Tibial nerve (tissue), 4 donors: ENCODE measurements at places on chromosomes 1 and 21.
A peak's percentile ranks its signal among the peaks of the same experiment; 100 is the strongest.

- peaks cover 11% of the 10 kb centered on the region for H3K4me1 ChIP-seq
- peaks cover 6% of the 10 kb centered on the region for H3K27me3 ChIP-seq
- H3K27ac ChIP-seq: peak overlapping the region; percentile 99
- peak overlapping the region; percentile 69 for H3K4me3 ChIP-seq
- H3K36me3 ChIP-seq: peaks cover 3% of the 10 kb centered on the region
These were observed 3.0 kb upstream of the FOXD3 start for GRCh38 chr1:63319046-63320021.

DNA sequence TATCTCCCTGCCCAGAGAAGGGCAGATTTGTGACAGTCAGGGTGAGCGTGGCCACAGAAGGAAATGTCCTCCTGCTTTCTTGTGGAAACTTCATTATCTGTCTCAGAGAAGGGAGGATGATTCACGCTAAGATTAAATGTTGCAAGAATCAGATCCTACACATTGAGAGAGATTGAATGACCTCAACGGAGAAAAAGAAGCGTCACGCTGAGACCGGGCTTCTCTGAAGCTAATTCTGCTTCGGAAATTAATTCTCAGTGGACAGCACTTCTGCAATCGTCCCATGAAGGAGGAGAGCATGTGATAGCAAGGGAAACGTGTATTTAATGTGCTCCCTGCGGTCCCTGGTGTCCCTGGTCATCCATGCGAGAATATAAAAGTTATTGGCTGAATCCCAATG lies 19.8 kb upstream of the C1orf21 start:
- DNase-seq: no peak
- no peak overlapping the region for H3K27ac ChIP-seq
- H3K4me1 ChIP-seq: no peaks in the 10 kb centered on the region

- H3K4me3 ChIP-seq: no peak overlapping the region
- H3K36me3 ChIP-seq: no peaks in the 10 kb centered on the region
- peak overlapping the region; percentile 5 for H3K27ac ChIP-seq
- H3K27me3 ChIP-seq: no peaks in the 10 kb centered on the region
These were observed 163.6 kb downstream of the GLUL start for GRCh38 chr1:182227864-182228547.

DNA sequence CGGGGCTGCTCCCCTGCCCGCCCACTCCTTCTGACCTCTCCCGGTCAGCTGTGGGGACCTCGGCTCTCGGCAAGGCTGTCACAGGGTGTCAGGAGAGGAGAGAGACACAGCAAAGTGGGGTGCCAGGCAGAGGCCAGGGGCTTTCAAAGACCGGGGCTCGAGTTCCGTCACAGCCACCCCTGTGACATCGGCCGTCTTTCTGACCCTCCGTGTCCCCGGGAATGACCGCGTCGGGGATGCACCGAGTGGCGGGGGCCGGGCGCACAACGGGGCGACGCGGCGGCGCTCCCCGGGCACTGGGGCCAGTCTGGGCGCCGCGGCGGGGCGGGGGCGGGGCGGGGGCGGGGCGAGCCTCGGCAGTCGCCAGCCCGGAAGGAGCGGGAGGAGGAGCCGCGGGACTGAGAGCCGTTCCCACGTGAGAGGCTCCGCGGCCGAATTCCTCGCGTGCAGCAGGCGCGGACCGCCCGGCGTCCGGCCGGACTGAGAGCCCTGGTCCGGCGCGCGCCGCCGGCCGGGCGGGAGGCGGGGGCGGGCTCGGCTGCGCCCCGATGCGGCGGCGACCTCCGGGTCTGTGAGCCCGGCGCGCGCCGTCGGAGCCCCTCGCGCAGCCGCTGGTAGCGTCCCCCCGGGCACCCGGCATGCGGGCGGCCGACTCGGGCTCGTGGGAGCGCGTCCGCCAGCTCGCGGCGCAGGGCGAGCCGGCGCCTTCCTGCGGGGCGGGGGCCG lies 229.7 kb upstream of the TMEM51 start:
- peaks cover 12% of the 10 kb centered on the region for H3K4me1 ChIP-seq
- H3K4me3 ChIP-seq: peak overlapping the region; percentile 56
- H3K27me3 ChIP-seq: peaks cover 12% of the 10 kb centered on the region
- no peaks in the 10 kb centered on the region for H3K36me3 ChIP-seq
- peak overlapping the region; percentile 66 for H3K27ac ChIP-seq
- DNase-seq: peak; percentile 30

- DNase-seq: no peak
- H3K36me3 ChIP-seq: no peaks in the 10 kb centered on the region
- no peak overlapping the region for H3K4me3 ChIP-seq
These were observed 12.2 kb downstream of the VASH2 start for GRCh38 chr1:212962509-212962908.

GRCh38 chr1:225746361-225747179 lies 31.1 kb upstream of the SRP9 start:
- H3K36me3 ChIP-seq: no peaks in the 10 kb centered on the region
- peak overlapping the region; percentile 32 for H3K4me3 ChIP-seq
- no peak for DNase-seq
- H3K4me1 ChIP-seq: peaks cover 4% of the 10 kb centered on the region
- no peaks in the 10 kb centered on the region for H3K27me3 ChIP-seq
- H3K27ac ChIP-seq: peak overlapping the region; percentile 93

DNA sequence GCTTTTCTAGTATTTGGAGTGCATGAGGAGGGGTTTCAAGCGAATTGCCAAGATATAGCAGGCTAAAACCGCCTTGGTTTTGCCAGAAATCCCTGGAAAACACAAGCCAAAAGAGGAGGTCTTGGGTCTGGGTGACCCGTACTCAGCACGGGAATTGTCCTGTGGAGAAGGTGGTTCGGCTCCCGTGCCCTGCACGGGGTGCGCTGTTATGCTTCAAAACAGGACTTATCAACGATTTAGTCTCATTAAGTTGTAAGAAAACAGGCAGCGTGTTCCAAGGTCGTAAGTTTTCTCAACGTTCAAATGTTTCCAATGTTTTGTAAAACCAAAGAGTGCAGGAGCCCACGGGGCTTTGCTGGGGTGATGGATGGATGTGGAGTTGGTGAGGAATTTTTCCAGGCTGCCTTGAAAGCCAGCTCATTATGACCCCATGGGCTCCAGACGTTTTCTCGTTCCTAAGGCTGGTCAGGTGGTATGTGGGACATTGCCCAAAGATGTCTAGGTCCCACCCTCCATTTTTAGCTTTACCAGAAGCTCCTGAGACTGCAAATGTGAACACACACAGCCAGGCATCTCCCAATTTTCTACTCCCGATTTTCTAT lies 75.4 kb upstream of the CLDN14 start:
- H3K27me3 ChIP-seq: no peaks in the 10 kb centered on the region
- no peaks in the 10 kb centered on the region for H3K4me1 ChIP-seq
- no peak overlapping the region for H3K4me3 ChIP-seq
- H3K27ac ChIP-seq: no peak overlapping the region

DNA sequence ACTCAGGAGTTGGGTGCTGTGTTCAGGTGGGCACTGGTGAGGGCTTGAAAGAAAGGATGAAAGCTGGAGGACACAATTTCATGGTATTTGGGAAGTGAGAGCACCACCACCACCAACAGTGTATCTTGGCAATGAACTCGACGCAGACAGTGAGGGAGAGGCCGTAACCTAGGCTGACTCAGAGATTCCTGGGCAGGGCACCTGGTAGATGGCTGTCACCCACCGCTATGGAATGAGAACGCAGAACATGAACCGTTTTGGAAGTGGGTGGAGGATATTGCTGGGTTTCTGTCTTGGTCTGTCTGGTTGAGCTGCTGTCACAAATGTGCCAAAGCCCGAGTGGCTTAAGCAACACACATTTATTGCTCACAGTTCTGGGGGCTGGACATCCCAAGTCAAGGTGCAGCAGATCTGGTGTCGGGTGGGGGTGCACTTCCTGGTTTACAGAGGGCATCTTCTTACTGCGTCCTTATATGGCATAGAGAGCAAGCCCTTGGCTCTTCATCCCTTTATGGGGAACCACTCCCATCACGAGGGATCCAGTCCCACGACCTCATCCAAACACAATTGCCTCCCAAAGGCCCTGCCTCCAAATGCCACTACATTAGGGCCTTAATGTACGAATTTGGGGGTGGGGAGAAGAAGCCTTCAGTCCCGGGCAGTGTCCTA lies 246.3 kb downstream of the SIPA1L2 start:
- no peaks in the 10 kb centered on the region for H3K27me3 ChIP-seq
- DNase-seq: no peak
- no peaks in the 10 kb centered on the region for H3K36me3 ChIP-seq
- H3K27ac ChIP-seq: no peak overlapping the region
- H3K4me1 ChIP-seq: no peaks in the 10 kb centered on the region

DNA sequence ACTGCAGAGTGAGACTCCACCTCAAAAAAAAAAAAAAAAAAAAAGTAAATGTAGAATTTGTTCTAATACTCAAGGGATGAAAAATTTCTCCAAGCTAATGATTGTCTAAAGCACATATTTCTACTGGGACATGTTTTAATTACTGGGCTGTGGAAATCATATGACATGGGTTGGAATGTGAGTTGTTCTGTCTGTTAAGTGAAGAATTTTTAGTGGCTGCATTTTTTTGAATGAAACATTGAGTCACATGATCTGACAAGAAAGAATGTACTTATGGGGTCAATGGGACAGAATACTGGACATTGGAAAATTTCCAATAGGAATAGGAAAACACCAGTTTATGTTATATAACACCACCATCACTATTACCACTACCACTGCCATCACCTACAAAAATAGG lies 123.8 kb upstream of the IVNS1ABP start:
- no peak for DNase-seq
- no peak overlapping the region for H3K27ac ChIP-seq
- no peaks in the 10 kb centered on the region for H3K36me3 ChIP-seq
- H3K4me1 ChIP-seq: peaks cover 8% of the 10 kb centered on the region
- H3K27me3 ChIP-seq: no peaks in the 10 kb centered on the region
- no peak overlapping the region for H3K4me3 ChIP-seq

GRCh38 chr1:7405844-7406500 lies 365.1 kb upstream of the VAMP3 start:
- no peaks in the 10 kb centered on the region for H3K4me1 ChIP-seq
- H3K27me3 ChIP-seq: no peaks in the 10 kb centered on the region
- H3K36me3 ChIP-seq: no peaks in the 10 kb centered on the region
- H3K4me3 ChIP-seq: no peak overlapping the region
- H3K27ac ChIP-seq: no peak overlapping the region

GRCh38 chr21:35266546-35266945 lies 217.4 kb upstream of the RUNX1 start:
- H3K36me3 ChIP-seq: no peaks in the 10 kb centered on the region
- no peaks in the 10 kb centered on the region for H3K4me1 ChIP-seq
- no peak overlapping the region for H3K27ac ChIP-seq
- no peak for DNase-seq
- H3K4me3 ChIP-seq: no peak overlapping the region
- H3K27me3 ChIP-seq: no peaks in the 10 kb centered on the region

DNA sequence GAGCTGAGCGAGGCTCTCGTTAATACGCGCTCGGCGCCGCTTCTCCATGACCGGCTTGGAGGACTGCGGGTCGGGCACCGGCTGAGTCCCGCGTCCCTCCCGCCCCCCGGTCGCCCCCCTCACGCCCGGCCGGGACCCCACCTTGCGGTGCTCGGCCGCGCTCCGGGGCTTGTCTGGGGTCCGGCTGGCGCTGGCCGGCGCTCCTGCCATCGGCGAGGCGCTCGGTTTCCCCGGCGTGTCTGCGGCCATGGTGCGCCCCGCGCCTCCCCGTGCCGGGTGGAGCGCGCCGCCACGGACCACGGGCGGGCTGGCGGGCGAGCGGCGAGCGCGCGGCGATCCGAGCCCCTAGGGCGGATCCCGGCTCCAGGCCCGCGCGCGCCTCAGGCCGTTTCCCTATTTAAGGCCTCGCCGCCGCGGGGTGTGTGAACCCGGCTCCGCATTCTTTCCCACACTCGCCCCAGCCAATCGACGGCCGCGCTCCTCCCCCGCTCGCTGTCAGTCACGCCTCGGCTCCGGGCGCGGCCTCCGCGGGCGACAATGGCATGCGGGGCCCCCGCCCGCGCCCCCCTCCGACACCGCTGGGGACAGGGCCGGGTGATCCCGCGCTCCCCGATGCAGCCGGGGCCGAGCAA lies at the start of gene HES4:
HES4 (minus strand) TSS at position 373 of the 632 bp plus-strand sequence; CDS start at position 249, 124 bp downstream.
- H3K4me3 ChIP-seq: peak within 1 kb of the TSS; percentile 69
- peaks cover 55% of the 10 kb centered on the region for H3K27me3 ChIP-seq
- DNase-seq: peak; percentile 72
- peaks cover 17% of the 10 kb centered on the region for H3K4me1 ChIP-seq
- H3K36me3 ChIP-seq: no peaks in the 10 kb centered on the region

- no peak for DNase-seq
- no peaks in the 10 kb centered on the region for H3K27me3 ChIP-seq
- no peak overlapping the region for H3K27ac ChIP-seq
- H3K4me3 ChIP-seq: no peak overlapping the region
These were observed 42.7 kb downstream of the YARS1 start for GRCh38 chr1:32774464-32774808.

DNA sequence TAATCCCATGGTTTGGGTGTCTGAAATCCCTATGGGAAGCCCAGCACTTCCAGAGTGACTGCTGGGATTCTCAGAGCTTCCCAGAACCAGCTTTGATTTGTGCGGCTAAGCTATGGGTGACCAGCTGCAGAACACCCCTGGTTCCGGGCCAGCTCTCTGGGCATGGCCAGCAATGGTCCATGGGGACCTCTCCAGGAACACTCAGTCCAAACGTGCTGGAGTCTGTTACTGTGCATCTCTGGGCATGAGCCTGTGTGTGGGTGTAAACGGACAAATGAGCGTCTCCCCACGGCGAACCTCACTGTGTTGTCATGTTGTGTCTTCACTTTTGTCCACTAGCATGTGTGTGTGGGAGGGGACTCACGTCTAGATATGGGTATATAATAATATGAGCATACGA lies 54.4 kb downstream of the MAB21L3 start:
- DNase-seq: peak; percentile 59
- no peaks in the 10 kb centered on the region for H3K27me3 ChIP-seq
- H3K4me1 ChIP-seq: peaks cover 20% of the 10 kb centered on the region
- no peaks in the 10 kb centered on the region for H3K36me3 ChIP-seq
- no peak overlapping the region for H3K27ac ChIP-seq
- no peak overlapping the region for H3K4me3 ChIP-seq

DNA sequence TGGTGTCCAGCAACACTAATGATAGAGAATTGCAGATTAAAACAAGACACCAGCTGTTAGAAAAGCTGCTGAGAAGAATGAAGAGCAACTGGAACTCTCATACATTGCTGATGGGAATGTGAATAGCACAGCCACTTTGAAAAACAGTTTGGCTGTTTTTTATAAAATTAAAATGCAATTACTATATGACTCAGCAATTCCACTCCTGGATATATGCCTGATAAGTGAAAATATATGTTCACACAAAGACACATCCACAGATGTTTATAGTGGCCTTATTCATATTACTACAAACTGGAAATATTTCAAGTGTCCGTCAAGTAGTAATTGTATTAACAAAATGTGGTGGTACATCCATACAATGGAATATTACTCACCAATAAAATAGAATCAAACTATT lies 99.7 kb upstream of the HAO2 start:
- no peak for DNase-seq
- no peaks in the 10 kb centered on the region for H3K27me3 ChIP-seq
- H3K36me3 ChIP-seq: no peaks in the 10 kb centered on the region

GRCh38 chr1:87089070-87089736 lies 174.8 kb downstream of the HS2ST1 start:
- no peaks in the 10 kb centered on the region for H3K36me3 ChIP-seq
- peaks cover 2% of the 10 kb centered on the region for H3K4me1 ChIP-seq
- no peak overlapping the region for H3K4me3 ChIP-seq
- DNase-seq: no peak

GRCh38 chr1:107246775-107247345 lies 106.0 kb downstream of the NTNG1 start:
- no peak overlapping the region for H3K27ac ChIP-seq
- no peak for DNase-seq
- H3K36me3 ChIP-seq: no peaks in the 10 kb centered on the region
- H3K27me3 ChIP-seq: no peaks in the 10 kb centered on the region
